ENCODE measurements at places on chromosomes 1 and 21.

DNA sequence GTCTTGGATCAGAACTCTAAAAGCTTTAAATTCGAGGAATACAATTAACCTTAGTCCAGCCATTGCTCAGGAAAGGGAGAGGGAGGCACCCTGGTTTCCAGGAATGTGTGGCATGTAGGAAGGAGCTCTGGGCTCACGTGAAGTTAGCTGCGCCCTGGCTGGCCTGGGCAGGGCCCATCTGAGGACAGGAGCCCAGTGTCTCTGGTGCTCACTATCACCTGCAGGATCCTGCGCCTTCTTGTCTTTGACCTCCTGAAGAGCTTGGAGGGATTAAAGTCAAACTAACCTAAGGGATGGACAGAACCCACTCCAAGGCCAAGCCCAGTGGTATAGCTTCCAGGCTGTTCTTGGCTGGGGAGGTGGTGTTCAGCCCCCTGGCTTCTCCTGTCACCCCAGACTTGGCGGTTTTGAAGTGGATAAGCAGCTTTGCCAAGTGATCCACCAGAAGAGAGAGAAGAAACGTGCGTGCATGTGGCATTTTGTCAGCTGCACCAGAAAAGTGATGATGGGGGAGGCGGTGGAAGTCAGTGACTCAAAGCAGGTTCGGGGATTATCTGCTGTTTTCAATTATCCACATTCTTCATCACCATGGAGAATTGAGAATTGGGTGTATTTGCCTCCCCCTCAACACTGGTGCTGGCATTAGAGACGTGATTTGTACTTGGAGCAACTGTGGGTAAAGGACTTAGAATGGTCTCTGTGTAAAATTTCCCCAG, 11.9 kb upstream of the KCNN3 start:
- DNase-seq: no peak

DNA sequence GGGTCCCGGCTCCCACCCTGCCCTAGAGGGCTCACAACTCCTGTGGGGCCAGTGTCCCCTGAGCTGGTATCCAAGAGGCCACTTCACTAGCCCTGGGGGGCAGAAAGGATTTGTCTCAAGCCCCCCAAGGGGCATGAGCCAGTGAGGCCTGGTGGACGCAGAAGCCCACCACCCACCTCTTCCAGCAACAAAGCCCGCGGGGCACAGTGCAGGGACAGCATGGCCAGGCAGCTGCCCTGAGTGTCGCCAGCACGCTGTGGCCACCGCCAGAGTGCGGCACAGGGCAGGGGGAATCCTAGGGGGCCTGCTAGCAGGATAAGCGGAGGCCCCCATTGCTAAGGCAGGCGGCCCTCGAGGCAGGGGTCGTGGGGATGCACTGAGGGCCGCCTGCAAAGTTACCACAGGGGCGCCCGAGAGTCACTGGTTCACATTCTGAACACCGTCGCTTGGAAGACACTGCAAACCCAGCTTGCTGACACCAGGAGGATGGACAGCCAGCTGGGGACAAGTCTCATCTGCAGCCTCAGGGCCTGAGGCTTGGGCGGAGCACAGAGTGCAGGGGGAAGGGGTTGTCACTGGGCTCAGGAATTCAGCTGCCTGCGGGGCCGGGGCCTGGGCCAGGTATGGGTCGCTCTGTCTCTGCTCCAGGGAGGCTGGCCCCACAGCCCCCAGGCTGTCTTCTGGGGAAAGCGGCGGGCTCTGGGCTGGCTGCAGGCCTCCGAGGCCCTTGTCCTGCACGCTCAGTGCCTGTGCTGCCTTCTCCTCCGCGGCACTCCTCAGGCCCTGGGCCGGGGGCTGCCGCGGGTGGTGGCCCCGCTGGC, 26.8 kb downstream of the SLC19A1 start:
- no peak for DNase-seq

DNA sequence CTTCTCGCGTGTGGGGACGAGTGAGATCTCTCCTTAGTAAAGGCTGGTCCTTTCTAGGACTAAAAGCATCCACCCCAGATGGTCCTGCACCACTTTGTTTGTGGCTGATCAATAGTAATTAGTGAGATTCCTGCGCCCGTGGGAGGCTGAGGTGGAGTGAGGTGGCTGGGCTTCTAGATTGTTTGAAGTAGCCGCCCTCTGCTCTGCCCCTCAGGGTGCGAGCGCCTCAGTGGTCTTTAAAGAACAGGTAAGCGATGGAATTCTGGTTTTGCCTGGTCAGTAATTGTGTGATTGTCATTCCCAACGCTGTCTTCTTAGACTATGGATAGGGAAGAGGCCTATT, 20.7 kb downstream of the PEX14 start:
- no peak for DNase-seq

- no peak for DNase-seq
These were observed 37.3 kb downstream of the ADARB1 start for GRCh38 chr21:45111703-45112102.

- DNase-seq: no peak
These were observed 25.9 kb upstream of the HOOK1 start for GRCh38 chr1:59788825-59789224.

GRCh38 chr1:17755120-17755519, at the start of gene ACTL8:
Gene ACTL8 (plus strand): TSS chr1:17755333. CDS start chr1:17823009, 67,676 bp downstream.
- no peak for DNase-seq

DNA sequence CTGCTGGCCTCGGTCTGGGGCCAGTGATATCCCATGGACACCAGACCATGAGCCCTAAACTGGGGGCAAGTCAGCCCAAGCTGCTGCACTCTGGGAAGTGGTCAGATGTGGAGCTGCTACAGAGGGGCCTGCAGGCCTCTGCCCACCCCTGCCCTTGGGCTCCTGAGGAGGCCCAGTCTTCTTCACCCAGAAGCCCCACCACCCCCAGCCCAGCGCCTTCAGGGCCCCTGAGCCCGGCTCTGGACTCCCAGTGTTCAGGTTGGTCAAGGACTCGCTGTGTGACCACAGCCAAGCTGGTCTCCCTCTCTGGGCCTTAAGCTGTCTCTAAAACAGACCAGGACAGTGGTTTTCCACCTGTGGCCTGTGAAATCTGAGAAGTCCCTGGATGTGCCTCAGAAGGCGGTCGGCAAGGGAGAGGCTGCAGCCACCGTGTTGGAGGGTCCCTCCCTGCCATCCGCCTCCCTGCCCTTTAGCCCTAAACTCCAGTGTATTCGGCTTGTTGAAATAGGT, 79.7 kb upstream of the TMEM51 start:
- DNase-seq: no peak

DNA sequence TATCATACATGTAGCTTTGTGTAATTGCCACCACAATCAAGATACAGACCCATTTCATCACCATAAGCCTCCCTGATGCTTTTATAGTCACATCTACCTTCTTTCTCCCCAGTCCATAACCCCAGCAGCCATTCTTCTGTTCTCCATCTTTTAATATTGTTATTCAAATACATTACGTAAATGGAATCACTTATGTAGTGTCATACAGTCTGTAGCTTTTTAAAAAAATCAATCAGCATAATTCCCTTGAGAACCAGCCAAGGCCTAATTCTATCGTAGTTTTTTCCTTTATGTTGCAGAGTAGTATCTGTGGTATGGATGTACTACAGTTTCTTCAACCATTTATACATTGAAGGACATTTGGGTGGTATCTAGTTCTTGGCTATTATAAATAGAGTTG, 31.6 kb upstream of the WDR26 start:
- no peak for DNase-seq

DNA sequence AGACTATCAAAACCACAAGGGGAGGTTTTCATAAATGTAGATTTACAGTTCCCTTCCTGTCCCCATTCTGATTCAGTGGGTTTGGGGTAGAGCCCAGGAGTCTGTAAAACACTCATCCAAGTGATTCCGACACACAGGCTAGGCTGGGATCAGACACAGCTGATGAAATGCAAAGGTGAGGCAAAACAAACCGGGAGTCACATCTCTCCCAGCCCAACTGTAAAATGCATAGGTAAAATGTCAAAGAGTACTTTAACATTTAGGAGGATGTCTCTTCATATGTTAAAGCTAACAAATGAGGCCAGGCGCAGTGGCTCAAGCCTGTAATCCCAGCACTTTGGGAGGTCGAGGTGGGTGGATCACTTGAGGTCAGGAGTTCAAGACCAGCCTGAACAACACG, 45.0 kb downstream of the ZNF281 start:
- no peak for DNase-seq

DNA sequence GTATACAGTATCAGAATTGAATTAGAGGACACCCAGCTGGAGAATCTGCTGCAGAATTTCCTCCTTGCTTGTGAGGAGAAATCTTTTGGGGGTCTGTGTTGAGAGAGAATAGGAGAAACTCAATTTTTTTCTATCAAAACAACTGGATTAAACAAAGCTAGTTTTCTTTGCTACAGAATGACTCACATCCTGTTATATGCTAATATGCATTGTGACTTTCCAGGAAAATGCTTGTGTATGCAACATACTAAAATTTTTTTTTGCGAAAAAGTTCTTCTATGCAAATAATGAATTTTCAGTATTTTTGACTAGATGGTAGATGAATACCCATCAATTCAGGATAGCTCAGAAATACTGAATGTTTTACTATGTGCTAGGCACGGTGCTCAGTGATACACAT, 2.2 kb downstream of the VAMP4 start:
- no peak for DNase-seq

DNA sequence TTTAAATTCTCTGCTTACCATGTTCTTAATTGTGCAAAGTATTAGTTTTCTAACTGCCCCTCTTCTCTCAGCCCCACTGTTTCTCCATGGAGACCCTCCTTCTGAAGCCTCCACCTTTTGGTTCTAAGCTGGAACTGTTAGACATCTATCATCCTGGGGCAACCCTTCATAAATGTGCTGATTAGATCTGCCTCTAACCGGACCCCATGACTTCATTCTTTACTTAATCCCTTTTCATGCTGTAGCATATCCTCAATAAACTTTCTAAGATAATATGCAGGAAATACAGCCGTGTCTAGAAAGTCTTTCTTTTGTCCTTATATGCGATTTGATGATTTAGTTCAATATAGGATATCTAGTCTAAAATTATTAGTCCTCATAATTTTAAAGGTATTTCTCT, 1020.1 kb downstream of the ADGRL2 start:
- no peak for DNase-seq

- DNase-seq: no peak
These were observed 21.6 kb upstream of the C1orf159 start for GRCh38 chr1:1137256-1138045.

DNA sequence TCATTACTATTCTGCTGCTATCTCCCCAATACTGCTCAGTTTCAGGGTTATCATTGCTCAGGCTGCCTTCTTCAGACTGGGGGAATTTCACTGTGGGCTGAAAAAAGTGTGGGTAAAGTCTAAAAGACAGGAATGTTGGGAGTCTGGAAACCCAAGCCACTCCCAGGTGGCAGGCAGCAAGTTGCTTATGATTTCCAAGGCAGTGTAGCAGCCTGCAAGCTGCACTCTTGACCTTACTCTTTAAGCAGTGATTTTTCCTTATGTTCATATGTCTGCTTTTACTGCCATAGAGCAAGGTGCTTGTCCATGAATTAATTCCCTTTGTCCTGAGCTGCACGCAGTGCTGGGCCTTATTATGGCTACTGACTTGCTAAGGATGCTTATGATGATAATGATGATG, 53.1 kb downstream of the PHC2 start:
- DNase-seq: peak; percentile 82

- DNase-seq: no peak
These were observed 212.0 kb upstream of the FAM78B start for GRCh38 chr1:166378805-166379204.

GRCh38 chr1:57279909-57280666, 143.8 kb downstream of the DAB1 start:
- DNase-seq: peak; percentile 95

DNA sequence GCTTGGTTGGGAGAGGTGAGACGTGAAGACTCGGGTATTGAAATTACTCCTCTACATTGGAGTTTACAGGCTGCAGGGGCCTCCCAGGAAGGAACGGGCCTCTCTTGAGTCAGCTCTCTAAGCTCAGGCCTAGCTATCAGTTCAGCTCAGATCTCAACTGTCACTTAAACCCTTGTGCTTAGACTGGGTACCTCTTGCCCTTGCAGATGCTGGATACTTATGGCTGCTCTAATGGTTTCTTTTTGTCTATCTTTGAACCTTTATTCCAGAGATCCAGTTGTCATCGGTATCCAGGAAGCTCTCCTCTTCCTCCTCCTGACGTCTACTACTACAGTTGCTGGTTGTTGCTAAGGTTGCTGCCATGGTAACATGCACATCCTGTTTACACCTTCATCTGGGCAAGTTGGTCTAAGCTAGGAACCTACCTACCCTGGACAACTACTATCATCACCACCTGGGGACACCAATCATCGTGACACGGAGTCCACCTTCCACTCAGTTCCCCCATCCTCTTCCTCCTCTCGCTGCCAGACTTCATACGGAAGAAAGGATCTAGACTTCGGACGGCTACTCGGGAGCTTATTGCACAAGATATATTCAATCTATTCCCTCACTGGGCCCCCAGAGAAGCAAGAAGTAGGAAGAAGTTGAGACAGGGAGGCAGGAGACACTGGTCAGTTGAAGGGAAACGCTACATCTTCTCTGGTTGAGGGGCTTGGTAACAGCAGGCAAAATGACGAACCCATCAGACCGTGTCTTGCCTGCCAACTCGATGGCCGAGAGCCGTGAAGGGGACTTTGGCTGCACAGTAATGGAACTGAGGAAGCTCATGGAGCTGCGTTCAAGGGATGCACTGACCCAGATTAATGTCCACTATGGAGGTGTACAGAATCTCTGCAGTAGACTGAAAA, 56.1 kb downstream of the ATP2B4 start:
- peak; percentile 19 for DNase-seq

GRCh38 chr1:25079048-25079447, 149.0 kb upstream of the RUNX3 start:
- no peak for DNase-seq

- DNase-seq: no peak
These were observed 366.7 kb upstream of the PKN2 start for GRCh38 chr1:88317396-88317795.

All from large intestine (tissue), 12 donors.